Heart left ventricle (tissue), 16 donors: ENCODE measurements at places on chromosomes 11 and 22.

- DNase-seq, result peak; percentile 8
These were observed 9.4 kb downstream of the PIM3 start for GRCh38 chr22:49969751-49970527.

GRCh38 chr22:29733362-29734201 lies 13.8 kb downstream of the CABP7 start:
- peak; percentile 60 for DNase-seq

GRCh38 chr22:30250661-30251267 lies 4.2 kb upstream of the LIF start:
- DNase-seq, result no peak

GRCh38 chr11:69620683-69621290 lies 20.2 kb upstream of the CCND1 start:
- no peak for DNase-seq

GRCh38 chr11:31725176-31725575 lies 85.9 kb downstream of the PAX6 start:
- DNase-seq, result no peak

DNA sequence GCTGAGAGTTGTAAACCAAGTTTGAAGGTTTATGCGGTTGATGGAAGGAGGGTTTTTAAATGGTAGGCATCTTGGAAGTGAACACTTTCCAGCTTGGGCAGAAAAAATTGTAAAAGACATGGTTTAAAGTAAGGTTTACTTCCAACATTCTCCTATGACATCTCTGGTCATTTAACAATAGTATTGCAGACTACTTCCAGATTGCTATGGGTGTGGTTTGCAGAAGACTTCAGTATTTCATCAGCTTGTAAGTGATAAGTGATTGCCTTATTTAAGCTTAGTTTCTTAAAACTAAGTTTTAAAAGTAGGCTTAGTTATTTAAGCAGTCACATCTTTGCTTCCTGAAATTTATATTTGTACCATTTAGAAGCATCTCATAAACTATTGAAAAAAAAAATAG lies 7.2 kb upstream of the STT3A start:
- DNase-seq, result no peak

DNA sequence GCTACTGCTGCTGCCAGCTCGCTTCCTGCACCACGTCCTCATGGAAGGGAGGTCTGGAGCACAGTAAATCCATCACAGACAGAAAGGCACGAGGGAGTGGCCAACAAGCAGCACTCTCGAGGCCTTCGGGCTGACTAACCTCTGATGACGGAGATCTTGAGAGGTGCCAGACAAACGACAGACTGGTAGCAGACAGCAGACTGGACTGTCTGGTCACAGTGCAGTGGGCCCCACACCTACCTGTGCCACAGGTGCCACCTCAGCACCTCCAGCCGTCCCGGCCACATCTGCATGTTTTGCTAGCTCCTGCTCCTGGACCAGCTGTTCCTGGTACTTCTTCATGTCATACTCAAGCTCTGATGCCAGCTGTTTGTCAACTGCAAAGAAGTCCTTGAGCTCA lies 64.1 kb downstream of the NCAPD3 start:
- no peak for DNase-seq

DNA sequence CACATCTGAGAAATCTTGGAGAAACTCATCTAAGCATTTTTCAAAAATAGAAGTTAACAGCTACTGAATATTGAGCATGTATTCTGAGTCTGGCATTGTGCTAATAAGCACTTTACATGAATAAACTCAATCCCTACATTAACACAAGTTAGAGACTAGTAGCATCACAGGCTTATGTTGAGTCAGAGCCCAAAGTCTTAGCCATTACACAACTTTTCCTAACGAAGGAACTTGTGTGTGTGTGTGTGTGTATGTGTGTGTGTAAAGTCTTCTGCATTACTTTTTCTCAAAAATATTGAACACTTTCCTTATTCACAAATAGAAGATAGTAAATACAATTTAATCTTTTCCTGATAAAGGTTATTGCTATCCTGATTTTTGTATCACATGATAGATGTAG lies 8.7 kb upstream of the CLPB start:
- DNase-seq, result no peak

DNA sequence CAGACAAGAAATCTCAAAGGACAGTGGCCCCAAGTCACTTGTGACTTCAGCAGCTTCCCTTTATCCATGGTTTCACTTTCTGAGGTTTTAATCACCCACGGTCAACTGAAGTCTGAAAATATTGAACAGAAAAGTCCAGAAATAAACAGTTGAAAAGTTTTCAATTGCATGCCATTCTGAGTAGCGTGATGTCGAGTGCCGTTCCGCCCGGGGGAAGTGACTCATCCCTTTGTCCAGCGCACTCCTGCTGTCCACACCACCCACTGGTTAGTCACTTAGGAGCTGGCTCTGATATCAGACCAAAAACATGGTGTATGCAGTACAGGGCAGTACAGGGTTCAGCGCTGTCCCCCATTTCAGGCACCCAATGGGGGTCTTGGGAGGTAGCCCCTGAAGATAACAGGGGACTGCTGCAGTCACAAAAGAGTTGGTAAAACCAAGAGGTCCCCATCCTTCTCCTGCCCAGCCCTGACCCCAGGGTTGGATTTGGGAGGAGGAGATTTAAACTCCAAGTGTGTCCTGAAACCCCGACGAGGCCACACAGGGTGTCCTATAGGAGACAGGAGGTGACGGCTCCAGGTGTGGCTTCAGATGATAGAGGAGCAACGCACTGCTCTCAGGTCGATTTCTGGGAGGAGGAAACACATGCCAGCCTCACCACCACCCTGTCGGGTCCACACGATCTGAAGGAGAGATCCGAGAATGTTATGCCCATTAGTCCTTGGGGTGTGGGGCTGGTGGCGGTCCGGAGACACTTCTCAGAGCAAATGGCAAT lies 390.1 kb downstream of the CTTN start:
- no peak for DNase-seq

GRCh38 chr22:44024288-44024921 lies at the start of gene PARVB:
TSS of gene PARVB (plus strand) at chr22:44024302. CDS start at chr22:44024340, 38 bp downstream.
- DNase-seq, result peak; percentile 80

DNA sequence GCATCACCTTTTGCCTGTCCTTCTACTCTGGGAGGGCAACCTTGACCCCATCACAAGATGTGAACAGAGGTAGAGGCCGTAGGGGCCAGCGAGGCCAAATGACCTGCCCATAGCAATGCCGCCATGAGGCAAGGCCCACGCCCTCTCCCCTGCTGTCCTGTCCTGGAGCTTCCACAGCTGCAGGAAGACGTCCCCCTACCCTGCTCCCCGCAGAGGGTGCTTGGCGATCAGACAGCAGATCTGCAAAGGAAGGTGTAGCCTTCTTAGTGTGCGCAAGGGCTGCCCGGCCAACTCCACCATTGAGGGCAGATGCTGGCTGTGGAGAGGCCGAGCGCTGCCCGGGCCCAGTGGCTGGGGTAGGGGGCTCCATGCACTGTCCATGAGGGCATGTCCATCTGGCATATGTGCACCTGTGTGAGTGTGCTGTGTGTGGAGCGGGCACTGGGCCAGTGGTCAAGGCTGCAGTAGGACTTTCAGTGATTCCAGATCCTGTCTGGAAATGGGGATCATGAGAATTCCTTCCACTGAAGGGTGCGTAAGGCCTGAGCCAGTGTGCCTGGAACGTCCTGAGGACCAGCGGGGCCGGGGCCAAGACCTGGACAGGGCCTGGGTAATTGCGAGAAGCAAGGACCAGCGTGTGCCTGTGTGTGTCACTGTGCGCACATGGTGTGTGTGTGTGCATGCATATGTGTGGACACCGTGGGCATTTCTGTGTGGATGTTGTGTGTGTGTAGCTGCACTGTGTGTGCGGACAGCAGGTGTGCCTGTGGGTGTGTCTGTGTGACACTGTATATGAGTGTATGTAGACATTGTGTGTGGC lies 11.0 kb downstream of the TRPM5 start:
- DNase-seq, result no peak

DNA sequence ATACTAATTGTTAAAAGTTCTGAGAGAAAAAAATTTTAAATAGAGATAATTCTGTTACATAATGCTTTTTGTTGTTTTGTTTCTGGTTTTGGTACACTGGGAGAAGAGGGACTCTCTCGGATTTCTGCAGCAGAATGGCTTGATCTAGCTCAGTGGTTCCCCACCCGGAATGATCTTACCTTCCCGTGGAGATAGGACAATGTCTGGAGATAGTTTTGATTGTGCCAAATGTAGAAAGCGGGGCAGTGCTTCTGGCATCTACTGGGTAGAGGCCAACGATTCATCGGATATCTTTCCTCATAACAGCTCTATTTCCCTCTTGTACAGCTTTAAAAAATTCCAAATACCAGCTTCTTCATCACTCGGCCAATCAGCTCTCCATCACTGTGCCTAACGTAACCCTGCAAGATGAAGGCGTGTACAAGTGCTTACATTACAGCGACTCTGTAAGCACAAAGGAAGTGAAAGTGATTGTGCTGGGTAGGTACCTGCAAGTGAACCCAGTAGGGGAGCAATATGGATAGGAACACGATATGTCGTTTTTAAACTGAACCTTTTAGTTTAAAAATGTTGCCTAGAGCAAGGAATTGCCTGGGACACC lies 13.2 kb downstream of the CRTAM start:
- no peak for DNase-seq

DNA sequence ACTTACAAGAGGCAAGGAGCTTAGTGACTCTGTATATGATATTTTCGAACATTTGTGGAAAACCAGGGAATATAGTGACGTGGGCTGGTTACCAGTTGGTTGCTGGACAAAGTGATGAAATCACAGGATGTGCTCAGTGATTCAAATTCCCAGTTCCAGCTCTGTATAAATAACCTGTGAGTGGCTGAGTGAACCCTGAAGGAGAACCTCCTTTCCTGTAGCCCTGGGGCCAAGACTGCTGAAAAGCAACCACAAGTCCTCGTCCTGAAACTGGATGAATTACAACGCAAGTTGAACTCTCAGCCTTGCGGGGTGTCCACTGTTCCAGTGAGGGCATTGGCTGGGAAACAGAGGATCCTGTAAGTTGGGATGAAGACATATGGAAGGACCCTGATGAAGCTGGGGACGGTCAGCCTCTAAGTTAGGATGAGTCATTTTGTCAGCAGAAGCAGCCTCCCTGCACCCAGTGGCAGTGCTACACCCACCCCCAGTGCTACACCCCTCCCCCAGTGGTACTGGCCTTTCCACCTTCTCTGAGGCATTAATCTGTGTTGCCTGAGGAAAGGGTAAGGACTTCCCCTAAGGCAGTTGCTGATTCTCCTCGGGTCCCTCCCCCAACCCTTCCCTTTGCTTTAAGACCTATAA lies 22.0 kb upstream of the CD81 start:
- no peak for DNase-seq

- DNase-seq, result no peak
These were observed 9.2 kb downstream of the POU2AF3 start for GRCh38 chr11:111307472-111308108.

- DNase-seq, result peak; percentile 93
These were observed 640 bp upstream of the ZDHHC8 start for GRCh38 chr22:20130731-20131596.

- DNase-seq, result peak; percentile 36
These were observed 60.7 kb downstream of the LRRC32 start for GRCh38 chr11:76609736-76610370.

DNA sequence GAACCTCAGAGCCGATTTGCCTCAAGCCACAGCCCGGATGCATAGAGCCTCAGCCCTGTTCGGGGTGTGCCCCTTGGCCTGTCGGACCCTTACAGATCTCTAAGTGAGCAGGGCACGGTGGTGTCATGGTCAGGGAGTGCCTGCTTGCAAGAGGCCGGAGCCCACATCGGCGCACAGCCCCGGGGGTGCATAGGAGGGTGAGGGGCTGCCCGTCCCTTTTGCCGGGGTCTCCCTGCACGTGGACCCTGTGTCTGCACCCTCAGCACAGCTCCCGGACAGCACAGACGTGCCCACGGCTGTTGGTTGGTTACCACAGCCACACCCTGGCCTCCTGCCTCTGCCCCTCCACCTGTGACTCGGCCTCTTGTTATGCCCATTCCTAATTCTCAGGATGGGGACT lies 6.5 kb downstream of the RAB36 start:
- no peak for DNase-seq

DNA sequence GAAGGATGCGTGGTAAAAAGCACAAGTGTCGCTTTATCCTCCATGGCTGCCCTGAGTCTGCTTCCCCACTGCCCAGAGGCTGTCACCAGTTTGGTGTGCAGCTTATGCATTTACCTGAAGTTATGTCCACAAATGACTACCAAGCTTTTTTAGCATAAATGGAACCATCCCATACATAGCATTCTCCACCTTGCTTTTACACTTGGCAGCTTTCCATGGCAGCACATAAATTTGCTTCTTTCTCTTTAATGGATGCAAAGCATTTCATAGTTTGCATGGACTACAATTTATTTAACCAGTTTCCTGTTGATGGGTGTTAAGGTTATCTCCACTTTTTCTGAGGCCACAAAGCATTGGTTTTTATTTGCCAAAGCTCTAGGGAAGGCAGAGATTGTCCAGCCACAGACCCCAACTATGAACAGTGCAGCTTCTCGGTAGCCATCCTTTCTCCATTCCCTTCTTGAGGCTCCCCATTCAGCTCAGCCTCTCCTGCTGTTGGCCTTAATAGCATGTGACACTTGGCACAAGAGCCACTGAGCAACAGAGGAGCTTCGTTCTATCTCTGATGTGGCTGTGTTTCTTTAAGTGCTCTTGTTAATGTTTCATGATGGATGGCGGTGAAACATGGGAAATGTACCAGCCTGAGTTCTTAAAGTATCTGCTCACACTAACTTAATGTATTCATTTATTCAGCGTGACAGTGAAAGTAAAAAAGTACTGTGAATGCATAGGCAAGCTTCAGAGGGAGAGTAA lies 59.8 kb upstream of the NAV2 start:
- DNase-seq, result no peak

GRCh38 chr11:17791144-17791543 lies 56.6 kb downstream of the KCNC1 start:
- DNase-seq, result no peak

- DNase-seq, result no peak
These were observed 97.7 kb downstream of the ARFGAP2 start for GRCh38 chr11:47078751-47079521.

DNA sequence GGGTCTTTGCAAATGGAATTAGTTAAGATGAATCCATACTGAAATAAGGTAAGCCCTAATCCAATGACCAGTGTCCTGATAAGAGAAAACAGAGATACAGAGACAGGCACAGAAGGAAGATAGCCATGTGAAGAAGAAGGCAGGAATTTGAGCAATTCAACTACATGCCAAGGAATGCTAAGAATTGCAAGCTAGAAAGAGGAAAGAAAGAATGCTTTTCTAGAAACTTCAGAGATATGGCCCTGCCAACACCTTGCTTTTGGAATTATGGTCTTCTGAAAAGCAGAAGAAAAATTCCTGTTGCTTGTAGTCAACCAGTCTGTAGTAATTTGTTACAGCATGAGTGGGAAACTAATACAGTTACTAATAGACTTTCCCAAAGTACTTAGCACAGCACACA lies 111.3 kb downstream of the SLC17A6 start:
- no peak for DNase-seq

GRCh38 chr22:35134637-35135036 lies 68.7 kb downstream of the ISX start:
- no peak for DNase-seq
